ENCODE measurements at places on chromosomes 2 and 18.

DNA sequence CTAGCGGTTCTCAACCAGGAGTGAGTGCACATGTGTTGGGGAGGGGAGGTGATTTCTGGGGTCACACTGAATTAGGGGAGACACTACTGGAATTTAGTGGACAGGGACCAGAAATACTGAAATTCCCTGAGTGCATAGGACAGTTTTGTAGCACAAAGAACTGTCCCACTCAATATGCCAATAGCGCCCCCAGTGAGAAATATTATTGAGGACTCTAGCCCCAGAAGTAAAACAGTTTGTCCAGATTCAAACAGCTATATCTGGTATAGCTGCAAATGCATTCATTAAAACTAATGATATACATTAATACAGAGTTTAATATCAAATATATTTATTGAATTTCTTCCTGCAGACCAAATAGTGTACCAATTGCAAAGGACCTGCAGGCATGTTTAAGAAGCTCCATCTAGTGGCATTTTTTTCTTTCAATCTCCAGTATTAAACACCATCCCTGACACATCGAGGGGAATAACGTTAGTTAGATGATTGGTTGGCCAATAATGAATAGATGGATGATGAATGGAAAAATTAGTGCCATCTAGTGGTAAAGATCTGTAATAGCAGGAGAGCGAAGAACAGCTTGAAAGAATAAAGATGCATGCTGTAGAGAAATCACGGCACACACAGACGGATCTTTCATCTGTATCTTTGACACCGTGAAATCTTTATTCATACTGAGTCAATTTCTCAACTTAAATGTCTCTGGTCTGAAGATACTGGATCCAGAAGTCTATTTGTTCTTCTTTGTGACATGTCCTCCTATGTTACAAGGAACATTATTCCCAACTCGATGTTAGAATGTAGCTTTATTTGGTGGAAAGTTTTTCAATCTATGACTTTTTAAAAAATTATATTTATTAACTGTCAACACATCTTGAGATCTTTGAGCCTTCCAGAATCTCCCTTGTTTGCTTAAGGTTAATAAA is 62.5 kb downstream of the DHRS9 start:
- DNase-seq, result no peak

DNA sequence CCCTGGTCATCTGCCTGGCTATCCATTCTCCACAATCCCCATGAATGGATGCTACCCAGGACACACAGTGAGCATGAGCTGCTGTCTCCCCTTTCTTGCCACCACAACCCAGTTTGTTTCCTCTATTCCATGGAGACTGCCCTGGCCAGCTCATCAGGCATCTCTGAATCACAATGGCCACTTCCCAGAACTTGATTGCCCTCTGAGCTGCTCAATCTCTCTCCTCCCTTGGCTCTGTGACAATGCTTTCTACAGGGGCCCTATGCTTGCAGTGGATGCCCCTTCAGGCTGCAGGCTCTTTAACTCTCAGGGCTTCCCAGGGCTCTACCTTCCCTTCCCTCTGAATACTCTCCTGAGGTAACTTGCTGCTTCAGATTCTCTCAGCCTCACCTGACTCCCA is 14.4 kb upstream of the SLC4A5 start:
- DNase-seq, result no peak

GRCh38 chr2:29097569-29097968 is 17.6 kb upstream of the CLIP4 start:
- no peak for DNase-seq

DNA sequence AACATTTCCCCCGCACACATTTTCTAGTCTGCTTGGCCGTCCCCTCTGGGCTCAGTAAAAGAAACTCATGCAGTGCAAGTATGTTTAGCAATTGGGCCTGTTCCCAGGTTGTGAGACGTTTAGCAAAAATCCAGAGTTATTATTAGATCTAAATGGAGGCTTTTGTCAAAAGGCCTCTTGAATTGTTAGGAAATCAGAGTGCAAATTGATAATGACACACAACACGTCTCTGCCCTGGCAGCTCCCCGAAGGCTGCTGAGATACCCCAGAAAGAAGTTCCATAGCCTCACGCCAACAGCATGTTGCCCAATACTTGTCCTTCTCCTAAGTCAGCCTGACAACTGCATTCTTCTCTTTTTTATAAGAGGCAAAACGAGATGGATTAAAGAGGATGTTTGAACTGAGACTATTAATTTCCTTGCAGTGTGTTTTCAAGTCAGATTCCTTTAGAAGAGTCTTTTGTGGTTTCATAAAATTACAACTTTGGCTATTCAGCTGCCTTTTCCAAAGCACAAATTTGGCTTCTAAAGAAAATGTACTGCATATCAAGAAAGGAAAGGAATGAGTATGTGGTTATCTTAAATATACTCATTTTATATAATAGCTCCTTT is 202.2 kb downstream of the TRIB2 start:
- DNase-seq, result no peak

DNA sequence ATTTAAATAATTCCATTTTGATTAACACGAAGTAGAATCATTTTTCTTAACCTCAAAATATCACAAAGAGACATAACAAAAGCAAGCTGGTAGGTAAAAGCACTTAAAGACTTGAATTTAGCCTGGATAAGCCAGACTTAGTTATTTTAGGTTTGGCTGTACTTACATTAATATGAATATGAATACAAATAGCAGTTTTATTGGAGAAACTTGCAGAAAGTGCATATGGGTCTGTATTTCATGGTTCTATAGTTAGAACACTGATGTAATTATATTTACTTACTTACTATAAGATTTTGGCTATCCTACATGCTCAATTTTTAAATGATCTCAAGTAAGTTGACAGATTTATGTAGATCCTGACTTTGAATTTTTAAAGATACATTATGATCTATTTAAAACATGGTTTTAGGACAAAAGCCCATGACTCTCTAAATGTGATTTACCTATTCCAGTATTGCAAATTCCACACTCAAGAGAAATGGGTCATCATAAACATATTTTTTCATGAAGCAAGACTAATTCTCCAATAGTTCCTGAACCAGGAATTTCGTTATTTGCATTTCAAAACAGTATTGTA is 1575.4 kb upstream of the NXPH2 start:
- DNase-seq, result no peak

DNA sequence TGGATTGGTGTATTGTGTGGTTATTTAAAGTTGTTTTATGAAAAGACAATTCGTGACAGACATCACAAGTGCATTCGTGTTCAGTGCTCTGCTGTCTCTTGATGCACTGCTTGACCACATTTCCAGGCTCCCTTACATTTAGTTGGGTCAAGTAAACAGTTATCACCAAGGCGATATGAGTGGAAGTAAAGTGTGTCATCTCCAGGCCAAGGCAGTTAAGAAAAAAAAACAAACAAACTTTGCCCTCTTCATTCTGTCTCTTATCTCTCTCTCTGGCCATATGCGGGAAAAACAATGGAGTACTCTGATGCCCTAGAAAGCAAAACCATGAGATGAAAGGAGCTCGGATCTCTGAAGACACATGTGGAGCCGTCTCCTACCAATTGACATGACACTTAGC is 131.1 kb downstream of the DSEL start:
- no peak for DNase-seq

GRCh38 chr18:4384932-4385331 is 70.2 kb downstream of the DLGAP1 start:
- DNase-seq, result no peak

DNA sequence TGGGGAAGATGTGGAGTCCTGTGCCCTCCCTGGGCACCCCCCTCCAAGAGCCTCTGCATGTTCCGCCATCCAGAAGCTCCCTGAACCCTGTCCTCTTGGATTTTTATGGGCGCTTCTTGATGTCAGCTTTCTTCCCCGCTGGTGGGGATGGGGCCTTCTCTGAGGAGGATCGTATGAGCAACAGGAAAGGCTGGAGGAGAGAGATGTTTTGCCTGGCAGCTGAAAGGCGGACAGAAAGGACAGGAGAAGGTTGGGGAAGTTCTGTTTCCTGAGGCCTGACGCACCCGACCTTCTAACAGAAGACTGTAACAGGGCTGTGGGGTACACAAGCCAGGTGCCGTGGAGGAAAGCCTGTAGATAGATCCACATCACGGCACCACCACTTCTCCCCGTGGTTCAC is 238.8 kb downstream of the LDLRAD4 start:
- no peak for DNase-seq
